ENCODE measurements at places on chromosomes 16 and 17.

DNA sequence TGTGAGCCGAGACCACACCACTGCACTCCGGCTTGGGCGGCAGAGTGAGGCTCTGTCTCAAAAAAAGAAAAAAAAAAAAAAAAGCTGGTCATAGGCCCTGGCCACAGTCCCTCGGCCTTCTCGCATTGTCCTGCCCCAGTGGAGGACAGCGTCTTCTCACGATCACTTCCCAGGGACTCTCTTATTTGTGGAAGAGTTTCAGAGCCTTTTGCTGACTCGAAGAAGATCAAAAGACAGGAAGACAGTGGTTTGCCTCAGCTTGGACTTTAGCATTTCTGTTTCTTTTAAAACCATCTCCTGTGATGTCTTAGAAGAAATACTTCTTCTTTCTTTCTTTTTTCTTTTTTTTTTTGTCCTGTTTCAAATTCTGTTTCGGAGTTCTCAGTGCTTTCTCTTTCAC lies 210.0 kb downstream of the FTO start:
- no peak for DNase-seq

DNA sequence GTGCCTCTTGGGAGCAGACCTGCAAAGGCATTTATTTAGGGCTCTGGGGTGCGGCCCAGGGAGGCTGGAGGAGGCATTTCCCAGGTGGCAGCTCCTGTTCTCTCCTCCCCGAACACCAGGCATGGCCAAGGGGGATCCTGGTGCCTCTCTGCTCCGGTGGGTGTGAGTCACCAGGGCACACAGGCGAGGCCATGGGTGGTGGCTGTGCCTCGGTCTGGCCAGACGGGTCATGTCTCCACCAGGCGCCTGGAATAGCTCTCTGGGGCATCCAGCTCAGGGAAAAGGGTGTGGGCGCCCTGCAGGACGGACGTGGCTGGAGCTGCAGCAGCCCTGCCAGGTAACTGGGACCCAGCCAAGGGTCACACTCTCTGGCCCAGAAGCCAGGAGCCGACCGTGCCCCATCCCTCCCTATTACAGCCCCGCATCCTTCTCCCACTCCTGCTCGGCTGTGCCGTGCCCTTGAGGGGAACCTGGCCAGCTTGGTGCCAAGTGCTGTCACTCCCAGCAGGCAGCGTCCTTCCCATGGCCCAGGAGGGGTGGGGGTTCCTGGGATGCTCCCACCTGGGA lies 25.8 kb downstream of the SOX8 start:
- no peak for DNase-seq

DNA sequence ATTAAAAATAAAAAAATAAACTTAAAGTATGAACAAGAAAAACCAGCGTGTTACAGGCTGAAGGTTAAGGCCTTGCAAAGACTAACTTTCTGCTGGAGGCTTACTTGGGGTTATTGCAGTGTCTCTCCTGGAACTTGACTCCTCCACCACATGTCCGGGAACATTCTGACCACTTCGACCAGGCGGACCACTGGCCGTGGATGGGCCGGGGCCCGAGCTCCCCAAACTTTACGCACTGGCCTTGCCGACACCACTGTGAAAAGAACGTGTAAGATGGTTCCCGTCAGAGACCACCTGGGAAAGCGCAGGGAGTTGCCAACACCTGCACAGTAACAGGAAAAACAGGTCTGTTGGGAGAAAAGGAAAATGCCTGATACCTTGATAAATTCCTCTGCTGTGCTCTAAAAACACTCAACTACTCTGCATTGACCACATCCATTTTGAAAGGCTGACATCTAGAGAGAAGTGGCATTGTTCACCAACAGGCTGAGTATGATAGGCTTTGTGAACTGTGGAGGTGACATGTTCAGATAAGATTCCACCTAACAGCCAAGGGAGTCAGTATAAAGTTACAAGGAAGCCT lies 99.1 kb downstream of the ADAMTS18 start:
- no peak for DNase-seq

- peak; percentile 66 for DNase-seq
These were observed 1.6 kb downstream of the OSGIN1 start for GRCh38 chr16:83954577-83955016.
